ENCODE measurements at places on chromosomes 13 and 19.

DNA sequence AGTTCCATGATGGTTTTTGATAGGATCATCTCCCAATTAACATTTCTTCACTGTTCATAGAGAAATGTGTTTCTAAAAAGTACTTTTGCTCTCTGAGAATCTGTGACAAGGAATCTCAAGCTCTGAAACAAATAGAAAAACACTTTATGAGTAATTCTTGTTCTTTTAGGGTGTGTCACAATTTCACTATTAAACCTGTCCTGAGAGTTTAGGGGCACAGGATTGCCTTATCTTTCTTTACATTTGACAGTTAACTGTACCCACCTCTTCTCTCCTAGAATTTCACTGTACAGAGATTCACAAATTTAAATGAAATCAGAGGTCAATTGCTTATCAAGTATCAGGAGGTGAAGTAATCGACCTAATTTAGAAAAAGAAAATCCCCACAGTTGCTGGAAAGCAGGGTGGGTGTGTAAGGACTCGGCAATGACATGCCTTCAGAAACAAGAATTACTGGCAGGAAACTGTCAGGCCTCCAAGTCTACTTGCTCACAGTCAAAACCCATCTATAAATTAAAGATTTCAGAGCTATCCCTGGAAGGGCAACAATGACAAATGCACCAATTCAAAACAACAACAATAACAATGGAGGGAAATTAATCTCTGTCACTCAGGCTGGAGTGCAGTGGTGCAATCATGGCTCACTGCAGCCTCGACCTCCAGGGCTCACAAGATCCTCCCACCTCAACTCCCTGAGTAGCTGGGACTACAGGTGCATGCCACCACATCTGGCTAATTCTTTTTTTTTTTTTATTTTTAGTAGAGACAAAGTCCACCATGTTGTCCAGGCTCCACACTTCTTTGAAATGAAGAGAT, 250.2 kb downstream of the ABCC4 start:
- no peak for DNase-seq

GRCh38 chr19:38658462-38659306, 11.2 kb downstream of the ACTN4 start:
- DNase-seq = no peak

- no peak for DNase-seq
These were observed 205.1 kb downstream of the DACH1 start for GRCh38 chr13:71661921-71662320.

GRCh38 chr13:41939398-41939797, 21.5 kb downstream of the VWA8 start:
- no peak for DNase-seq

GRCh38 chr19:5956323-5956722, 21.6 kb downstream of the RANBP3 start:
- no peak for DNase-seq

DNA sequence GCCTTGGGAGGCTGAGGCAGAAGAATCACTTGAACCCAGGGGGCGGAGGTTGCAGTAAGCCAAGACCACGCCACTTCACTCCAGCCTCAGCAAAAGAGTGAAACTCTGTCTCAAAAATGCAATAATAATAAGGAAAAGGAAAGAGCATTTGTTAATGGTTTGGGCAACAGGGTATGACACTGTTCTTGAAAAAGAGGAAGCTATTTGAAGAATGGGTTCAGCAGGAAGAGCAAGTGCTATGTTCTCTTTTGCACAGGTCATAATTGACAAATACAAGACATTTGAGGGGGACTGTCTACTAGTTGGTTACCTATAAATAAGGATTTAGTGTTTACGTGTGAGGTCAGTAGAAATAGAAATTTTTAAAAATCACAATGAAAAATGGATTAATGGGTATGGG, 218.3 kb downstream of the DCT start:
- DNase-seq = no peak

DNA sequence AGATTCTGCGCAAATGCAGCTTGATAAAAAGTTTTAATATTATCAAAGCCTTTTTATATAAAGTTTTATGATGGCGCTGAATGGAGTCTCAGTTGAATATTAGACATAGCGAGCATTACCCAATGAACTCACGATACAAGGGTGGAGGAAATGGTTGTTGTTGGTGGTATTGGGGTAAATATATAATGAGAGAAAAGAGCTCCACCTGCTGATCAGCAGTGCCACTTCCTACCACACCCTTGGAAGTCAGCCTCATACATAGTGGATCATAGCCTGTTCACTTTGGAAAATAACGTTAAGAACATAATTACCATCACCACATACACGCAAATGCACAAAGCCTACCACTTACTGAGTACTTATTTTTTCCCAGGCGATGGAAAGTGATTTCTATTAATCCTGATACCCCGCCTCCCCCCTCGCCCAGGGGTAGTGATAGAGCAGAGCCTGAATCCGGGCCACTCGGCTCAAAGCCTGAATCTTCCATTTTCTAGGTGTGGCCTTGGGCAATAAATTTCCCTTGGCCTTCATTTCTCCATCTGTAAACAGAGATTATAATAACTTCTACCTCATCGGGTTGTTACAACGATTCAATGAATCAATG, 358.3 kb downstream of the KLF5 start:
- no peak for DNase-seq

GRCh38 chr19:28403690-28404089, 809.3 kb downstream of the UQCRFS1 start:
- no peak for DNase-seq

GRCh38 chr19:8609279-8610040, 1.1 kb downstream of the ADAMTS10 start:
- peak; percentile 53 for DNase-seq

DNA sequence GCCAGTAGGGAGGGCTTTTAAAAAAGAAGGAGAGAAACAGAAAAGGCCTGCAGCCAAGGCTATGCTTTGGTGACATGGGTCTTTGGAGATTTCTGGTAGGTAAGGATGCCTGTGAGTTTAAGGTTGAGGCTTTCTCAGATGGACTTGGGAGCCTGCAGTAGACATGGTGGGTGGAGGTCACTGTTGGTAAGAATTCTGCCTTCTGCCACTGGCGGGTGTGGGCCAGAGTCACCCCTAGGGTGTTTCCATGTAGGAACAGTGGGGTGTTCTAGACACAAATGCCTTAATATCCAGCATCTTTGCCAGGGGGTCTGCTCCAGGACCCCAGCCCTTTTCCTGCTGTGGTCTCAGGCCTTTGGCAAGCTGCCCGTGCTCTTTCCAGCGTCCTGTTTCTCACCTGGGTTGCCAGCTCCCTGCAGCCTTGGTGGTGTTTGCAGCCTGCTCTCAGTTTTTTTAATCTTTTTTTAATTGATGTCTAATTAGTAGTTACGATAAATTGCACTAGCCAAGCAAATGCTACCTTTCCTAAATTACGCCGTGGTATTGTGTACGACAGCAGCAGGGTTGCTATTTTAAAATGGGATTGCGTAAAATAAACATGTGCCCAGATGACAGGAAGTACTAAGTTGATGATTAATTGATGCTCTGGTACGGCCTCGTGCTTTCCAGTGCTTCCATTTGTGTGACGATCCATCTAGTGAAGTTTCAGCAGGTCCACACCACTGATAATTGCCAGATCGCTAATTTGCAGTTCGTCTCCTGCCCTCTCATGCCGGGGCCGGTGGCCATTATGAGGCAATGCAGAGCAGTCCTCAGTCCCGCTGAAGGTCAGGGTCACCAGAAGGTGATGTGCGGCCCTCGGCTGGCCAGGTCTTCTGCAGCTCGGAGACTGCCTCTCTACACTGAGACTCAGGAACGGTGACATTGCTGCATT, 35.3 kb upstream of the NPAS1 start:
- DNase-seq = no peak

GRCh38 chr19:5356918-5357317, 16.3 kb upstream of the PTPRS start:
- no peak for DNase-seq

DNA sequence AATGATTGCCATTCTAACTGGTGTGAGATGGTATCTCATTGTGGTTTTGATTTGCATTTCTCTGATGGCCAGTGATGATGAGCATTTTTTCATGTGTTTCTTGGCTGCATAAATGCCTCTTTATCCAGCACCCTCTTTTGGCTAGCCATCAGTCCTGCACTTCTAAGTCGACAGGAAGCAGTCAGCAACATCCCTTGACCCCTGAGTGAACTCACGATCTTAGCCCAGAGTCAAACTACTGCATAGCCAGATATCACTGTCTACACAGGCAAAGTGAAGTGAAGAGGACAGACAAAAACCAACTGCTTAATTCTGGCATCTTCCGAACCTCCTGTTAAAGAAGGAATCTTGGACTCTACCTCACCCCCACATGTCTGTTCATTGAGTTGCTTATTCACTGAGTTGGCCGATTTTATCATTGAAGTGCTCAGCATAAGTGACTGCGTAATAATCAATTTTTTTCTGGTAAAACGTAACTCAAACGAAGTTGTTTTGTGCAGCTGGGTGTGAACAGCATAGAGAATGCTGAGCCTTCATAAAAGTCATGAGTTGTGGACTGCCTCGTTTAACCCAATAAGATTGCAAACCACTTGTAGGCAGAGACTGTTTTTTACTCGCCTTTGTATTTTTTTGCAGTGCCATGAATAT, 304.2 kb downstream of the COG6 start:
- no peak for DNase-seq

- peak; percentile 60 for DNase-seq
These were observed 11.6 kb upstream of the RASA3 start for GRCh38 chr13:114143806-114144605.

DNA sequence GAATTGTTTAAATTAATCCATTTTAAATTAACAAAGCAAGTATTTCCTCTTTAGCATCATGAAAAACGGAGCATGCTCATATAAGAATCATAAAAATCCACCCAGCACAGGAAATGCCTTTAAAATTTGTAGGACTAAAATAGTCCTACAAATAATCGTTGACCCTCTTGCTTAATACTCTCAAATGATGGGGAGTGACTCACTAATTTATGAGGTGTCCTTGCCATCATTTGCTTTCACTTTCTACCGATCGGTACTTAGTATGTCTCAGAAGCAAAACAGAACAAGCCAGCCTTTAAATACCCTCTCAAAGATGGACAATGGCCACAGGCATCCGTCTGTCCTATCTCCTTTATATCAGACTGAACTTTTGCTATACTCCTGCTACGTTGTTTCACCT, 97.2 kb downstream of the SUCLA2 start:
- DNase-seq = no peak

Data from CD4-positive, alpha-beta T cell treated with Interleukin-17A for 4 hours (primary cell).